ENCODE measurements at places on chromosomes 13 and 19.
A peak's percentile ranks its signal among the peaks of the same experiment; 100 is the strongest.

- DNase-seq, result peak; percentile 67
Measured at GRCh38 chr13:78602561-78603239, 652 bp downstream of the POU4F1 start.

GRCh38 chr13:95536632-95537241 lies 15.8 kb upstream of the CLDN10 start:
- DNase-seq, result no peak

GRCh38 chr19:7602240-7602934 lies 6.7 kb downstream of the CAMSAP3 start:
- no peak for DNase-seq

DNA sequence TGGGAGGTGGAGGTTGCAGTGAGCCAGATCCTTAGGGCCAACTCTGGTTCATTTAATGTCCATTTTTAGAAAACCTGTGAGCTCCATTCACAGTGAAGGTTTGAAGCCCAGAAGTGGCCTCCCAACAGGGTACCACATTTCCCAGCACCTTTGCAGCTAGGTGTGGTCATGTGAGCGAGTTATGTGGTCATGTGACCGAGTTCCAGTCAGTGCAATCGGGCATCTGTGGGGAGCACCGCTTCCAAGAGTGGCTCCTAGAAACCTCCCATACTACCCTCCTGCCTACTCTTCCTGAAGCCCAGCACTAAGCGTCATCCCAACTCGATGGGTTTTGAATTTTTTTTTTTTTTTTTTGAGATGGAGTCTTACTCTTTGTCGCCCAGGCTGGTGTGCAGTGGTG lies 663 bp upstream of the PLA2G4C start:
- no peak for DNase-seq

DNA sequence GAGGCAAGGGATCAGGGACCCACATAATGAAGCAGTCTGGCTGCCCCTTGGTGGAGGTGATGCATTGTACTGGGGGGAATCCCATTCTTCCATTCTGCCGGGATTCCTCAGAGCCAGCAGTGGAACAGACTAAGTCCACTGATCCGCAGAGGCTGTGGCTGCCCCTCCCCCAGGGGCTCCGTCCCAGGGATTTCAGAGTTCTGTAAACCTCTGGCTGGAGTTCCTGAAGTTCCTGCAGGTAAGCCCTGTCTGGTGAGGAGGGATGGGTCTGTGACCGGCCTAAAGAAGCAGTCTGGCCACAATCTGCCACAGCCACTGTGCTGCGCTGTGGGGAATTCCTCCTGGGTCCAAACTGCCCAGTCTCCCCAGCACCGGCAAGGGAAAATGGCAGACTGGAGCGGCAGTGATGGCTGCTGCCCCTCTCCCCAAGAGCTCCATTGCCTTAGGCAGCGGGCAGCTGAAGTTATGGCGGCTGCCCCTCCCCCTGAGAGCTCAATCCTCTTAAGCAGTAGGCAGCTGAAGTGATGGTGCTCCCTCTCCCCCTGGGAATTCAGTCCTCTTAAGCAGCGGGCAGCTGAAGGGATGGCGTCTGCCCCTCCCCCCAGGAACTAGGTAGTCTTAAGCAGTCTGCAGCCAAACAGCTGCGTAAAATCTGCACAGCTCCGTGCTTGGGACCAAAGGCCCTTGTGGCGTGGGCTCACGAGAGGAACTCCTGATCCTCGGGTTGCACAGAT lies 155.7 kb downstream of the PCDH17 start:
- DNase-seq, result no peak

GRCh38 chr13:64255988-64256387 lies 2840.3 kb upstream of the PCDH20 start:
- no peak for DNase-seq

GRCh38 chr19:5973867-5974635 lies 3.9 kb downstream of the RANBP3 start:
- DNase-seq, result no peak

All from retina (tissue), 1 donor.